ENCODE measurements at places on chromosomes 11 and 22.

DNA sequence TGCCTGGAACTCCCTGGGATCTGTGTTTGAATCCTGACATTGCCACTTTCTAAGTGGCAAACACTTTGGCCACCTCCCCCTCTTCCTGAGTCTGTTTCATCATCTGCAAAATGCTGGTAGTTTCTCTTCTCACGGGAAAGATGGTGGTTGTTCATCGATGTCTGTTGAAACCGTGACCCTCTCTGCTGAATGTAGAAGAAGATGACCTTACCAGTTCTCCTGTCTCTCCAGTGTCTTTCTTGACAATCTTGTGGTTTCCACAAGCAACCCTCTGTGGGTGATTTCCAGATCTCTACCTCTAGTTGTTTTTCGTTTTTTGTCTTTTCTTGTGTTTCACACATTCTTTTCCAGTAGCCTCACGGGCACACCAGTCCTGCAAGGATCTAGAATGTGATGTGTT, 27.5 kb downstream of the ZBTB16 start:
- no peak for DNase-seq

DNA sequence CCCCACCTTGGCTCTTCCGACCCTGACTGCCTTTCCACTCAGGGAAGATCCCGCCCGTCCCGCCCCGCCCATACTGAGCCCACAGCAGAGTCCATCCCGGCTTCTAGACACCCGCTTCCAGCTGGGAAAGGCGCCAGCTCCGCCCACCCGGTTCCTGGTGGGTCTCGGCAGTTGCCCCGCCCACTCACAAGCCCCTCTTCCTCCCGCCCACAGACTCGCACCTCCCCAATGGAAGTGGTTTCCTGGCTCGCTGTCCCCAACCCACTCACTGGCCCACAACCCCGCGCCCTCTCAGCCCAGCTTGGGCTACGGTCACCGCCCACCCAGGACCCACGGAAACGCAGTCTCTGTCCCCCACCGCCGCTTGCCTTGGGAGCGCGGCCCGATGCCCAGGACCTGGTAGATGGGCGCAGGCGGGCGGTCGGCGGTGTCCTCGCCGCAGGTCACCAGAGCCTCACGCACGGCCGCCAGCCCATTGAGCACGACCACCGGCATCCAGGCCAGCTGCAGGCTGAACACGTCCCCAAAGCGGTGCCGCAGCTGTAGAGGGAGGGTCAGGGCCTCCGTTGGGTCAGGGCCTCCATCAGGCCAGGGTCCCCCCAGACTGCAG, 22.2 kb upstream of the CYP2D6 start:
- no peak for DNase-seq

DNA sequence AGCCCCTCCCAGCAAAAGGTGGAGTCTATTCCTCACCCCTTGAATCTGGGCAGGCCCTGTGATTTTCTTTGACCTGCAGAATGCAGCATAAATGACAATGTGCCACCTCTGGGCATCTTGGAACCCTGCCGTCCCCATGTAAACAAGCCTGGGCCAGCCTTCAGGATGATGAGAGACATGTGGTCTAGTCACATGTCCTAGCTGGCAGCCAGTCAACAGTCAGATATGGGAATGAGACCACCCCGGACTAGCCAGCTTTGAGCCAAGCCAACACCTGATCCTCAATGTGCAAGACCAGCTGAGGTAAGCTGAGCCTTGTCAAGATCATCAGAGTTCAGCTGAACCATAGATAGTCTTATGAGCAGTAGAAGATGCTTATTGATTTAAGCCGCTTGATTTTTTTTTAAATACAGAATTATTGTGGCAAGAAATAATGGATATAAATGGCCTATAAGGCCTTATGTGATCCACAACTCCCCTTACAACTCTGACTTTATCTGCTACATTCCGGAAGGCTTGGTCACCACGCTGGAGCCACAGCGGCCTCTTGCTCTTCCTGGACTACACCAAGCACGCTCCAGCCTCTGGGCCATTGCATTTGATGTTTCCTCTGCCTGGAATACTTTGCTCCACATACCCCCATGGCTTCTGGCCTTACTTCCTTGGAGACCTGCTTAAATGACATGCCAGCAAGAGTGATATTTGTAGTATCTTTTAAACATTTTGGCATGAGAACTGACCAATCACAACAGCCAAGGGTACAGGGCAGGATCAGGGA, 225.9 kb upstream of the SESN3 start:
- DNase-seq, result no peak

GRCh38 chr11:101439488-101439887, 144.3 kb downstream of the TRPC6 start:
- DNase-seq, result no peak

DNA sequence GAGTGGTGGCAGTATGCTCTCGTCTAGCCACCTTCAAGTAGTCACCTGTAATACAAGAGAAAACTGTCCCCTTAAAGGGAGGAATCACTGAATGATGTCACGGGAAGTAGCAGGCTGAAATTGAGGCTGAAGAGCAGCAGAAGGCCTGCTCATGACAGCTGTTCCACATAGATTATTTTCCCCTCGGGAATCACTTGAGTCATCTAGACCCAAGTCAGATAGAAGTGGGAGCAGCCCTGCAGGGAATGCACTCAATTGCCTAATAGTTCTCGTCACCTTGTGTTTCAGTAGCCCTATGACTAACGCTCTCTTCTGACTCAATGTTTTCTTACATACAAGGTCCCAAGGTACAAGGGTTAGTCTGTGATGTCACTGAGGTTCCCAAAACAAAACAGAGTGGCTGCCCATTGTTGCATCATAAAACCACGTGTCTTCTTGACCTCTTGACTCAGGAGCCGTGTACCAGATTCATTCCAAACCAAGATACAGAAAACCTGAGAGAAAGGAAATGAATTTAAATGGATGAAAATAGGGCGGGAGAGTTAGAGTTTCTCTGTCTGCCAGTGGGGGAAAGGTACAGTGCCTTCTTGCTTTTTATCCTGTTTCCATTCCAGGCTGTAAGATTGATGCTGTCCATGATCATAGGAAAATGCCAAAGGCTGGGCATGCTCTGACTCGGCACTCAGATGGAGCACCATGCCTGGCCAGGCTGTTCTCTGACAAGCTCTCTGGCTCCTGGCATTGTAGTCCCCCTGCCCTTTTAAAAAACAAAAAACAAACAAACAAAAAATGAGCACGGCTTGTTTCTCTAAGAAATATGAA, 21.6 kb upstream of the C11orf96 start:
- no peak for DNase-seq

DNA sequence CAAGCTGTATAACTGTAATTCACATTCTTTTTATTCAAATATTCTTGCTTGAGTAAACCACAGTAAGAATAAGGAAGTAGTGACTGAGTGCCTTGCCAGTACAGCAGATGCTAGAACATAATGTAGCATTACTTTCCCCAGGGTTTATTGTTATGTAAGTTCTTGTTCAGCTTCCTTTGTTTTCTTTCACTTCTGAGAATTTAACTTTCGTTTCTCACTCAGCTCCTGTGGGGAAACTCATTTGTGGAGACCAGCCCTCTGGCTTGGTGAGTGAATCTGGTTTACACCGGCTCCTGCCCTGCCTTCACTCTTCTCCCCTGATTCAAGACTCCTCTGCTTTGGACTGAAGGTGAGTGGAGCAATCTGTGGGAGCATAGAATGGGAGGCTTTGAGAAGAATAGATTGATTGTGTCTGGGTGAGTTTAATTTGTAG, at the start of gene TRIM22:
TRIM22 (plus strand) TSS at position 240 of the 433 bp plus-strand sequence. CDS start 6,443 bp downstream, outside the sequence.
- DNase-seq, result peak; percentile 28

DNA sequence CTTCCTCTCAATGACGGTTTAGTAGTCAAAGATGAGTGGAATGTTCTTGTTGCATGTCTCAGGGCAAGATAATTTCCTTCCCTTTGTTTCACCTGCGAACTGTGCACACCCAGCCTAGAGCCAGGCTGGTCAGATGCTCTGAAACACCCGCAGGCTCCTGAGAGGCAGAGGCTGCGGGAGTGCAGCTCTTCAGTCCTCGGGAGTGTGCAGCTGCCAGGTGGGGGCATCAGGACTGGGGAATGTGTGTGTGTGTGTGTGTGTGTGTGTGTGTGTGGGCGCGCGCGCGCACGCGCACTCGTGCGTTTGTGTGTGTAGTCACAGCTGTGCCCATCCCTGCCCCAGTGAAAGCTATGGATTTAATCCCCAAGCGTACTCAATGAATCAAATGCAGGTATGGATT, 136.2 kb upstream of the NTM start:
- DNase-seq, result no peak

GRCh38 chr11:46564459-46564858, 29.4 kb downstream of the AMBRA1 start:
- no peak for DNase-seq

DNA sequence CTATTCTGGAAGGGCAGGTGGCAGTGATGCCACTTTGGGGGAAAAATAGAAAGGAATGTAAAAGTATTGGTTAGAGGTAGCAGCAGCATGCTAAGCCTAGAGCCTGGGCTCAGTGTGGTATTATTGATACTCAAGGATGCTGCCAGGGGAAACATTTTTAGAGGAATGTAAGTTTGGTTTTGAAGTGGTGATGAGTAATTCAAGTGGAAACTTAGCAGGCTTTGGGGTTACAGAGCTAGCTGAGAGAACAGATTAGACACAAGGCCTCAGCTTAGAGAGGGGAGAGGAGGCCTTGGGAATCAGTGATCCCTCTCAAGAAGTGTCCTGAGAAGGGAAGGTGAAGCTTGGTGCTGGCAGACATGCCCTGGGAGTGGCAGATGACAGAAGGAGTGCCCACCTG, 32.9 kb upstream of the DDI1 start:
- DNase-seq, result no peak

DNA sequence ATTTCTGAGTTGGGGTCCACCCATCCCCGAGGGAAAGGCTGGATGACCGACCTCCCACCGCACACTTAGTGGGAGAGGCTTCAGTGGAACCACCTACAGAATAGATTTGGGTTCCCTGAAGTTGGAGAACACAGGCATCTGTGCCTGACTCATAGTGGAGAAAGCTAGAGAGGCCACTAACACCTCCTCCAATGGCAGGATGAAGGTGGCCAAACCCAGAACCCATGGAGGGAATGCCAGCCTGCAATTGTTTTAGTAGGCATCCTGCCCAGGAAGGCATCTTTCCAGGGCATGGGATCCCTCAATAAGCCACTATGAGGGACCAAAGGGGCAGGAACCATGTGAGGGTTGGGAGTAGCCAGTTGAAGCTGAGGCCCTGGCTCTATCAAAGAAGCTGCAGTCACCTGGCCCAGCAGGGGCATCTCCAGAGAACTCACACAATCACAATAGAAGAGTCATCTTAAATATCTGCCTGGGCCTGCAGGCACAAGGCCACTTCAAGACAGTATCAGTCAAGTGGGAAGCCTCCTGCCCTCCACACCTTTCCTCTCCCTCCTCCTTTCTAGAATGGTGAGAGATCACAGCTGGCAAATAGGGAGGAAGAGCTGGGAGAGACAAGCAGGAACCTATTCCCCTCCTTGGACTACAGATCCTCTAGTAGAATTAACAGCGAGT, 124.1 kb upstream of the CSNK2A3 start:
- no peak for DNase-seq

- DNase-seq, result no peak
Measured at GRCh38 chr11:130078080-130078479, 8.4 kb downstream of the APLP2 start.

DNA sequence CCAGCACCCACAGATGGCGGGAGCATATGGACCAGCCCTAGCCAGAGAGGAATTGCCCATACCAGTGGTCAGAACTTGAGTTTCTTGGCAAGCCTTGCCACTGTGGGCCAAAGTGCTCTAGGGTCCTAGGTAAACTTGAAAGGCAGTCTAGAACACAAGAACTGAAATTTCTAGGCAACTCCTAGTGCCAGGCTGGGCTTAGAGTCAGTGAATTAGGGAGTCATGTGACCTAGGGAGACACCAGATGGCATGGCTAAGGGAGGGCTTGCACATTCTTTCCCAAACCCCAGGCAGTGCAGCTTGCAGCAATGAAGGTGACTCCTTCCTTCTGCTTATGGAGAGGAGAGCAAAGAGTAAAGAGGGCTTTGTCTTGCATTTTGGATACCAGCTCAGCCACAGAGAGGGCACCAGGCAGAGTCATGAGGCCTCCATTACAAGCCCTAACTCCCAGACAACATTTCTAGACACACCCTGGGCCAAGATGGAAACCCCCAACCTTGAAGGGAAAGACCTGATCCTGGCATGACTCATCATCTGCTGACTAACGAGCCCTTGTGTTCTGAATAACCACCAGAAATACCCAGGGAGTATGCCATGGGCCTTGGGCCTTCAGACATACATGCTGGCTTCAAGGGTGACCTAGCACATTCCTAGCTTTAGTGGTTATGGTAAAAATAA, 19.2 kb upstream of the OR56A3 start:
- no peak for DNase-seq

- DNase-seq, result no peak
Measured at GRCh38 chr11:1310318-1310687, 871 bp upstream of the TOLLIP start.

GRCh38 chr11:109706945-109707344, 285.0 kb downstream of the C11orf87 start:
- DNase-seq, result no peak

DNA sequence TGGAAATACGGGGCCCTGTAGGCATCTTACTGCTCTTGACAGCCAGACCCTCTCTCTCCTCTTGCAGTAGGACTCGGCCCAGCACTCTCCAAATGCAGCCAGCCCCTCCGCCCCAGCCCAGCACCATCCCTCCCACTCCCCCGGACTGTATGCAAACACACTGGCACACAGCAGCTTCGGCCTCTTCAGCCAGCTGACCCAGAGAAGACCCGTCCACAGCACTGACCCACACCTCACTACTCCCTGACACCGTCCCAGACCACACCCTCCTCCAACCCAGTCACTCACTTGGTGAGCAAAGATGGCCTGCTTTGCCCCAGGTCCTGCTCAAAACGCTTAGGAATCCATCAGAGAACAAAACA, 164.6 kb downstream of the IGLL1 start:
- DNase-seq, result no peak

GRCh38 chr11:120215634-120216033, 4.8 kb downstream of the OAF start:
- no peak for DNase-seq

- DNase-seq, result no peak
Measured at GRCh38 chr11:8220261-8221045, 43.2 kb downstream of the LMO1 start.

GRCh38 chr22:42317008-42317407, 46.6 kb upstream of the TCF20 start:
- DNase-seq, result no peak

- DNase-seq, result no peak
Measured at GRCh38 chr22:30296324-30296723, 7.0 kb upstream of the CASTOR1 start.

DNA sequence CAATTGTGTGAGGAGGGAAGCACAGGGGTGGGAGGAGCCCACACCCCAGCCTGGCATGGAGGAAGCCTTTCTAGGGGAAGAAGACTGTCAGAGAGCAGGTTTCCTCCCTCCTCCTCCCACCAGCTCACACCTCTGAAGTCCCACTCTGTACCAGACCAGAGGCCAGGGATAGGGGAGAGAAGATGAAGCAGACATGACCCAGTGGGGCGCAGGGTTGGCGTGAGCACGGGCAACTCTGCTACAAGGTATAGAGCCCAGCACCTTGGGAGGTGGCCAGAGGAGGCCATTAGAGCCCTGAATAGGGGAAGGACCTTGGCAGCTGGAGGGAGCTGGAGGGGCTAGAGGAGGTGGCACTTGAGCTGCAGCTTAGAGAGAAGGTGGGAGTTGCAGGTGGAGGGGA, 15.9 kb downstream of the SLCO2B1 start:
- DNase-seq, result no peak

GRCh38 chr11:18536209-18536608, 9.5 kb upstream of the TSG101 start:
- DNase-seq, result no peak
